ENCODE measurements at places on chromosomes 4 and X.

DNA sequence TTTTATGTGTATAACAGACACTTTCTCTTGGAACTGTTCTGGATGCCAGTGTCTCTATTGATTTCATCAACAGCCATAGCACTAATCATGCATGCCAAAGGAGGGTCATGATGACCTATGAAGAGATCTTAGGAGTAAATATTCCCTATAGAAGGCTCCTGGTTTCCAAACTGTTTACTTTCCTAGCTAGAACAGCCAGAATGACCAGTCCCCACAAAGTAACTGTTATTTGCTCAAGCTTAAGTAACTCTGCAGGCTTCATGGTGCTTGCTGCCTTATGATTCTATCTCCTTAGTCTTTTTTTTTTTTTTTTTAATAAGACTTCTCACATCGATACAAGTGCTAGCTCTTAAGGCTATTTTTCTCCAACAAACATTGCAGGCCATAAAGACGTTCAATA lies 12.4 kb downstream of the S100G start:
- no peak overlapping the region for H3K27ac ChIP-seq
- no peak overlapping the region for H3K4me3 ChIP-seq
- DNase-seq: no peak
- no peaks in the 10 kb centered on the region for H3K27me3 ChIP-seq
- no peaks in the 10 kb centered on the region for H3K4me1 ChIP-seq

DNA sequence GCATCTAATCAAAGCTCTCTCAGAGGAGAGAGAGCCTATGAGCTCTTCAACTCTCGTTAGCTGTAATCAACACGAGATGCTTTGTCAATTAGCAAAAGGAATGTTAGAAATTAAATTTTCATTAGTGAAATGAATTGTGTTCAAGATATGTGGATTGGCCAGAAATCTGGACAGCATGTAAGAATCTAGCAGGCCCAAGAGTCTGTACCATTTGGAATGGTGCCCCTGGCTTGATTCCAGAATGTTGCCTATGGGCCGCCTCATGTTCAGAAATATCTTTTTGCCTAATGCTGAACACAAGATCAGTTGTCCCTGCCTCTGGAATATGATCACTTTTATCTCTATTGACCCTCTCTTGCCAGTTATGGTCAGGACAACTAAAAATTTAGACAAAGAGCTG lies 88.2 kb downstream of the RBM46 start:
- H3K4me1 ChIP-seq: no peaks in the 10 kb centered on the region
- no peak for DNase-seq
- H3K27ac ChIP-seq: no peak overlapping the region
- H3K4me3 ChIP-seq: no peak overlapping the region
- no peaks in the 10 kb centered on the region for H3K36me3 ChIP-seq
- no peaks in the 10 kb centered on the region for H3K27me3 ChIP-seq

DNA sequence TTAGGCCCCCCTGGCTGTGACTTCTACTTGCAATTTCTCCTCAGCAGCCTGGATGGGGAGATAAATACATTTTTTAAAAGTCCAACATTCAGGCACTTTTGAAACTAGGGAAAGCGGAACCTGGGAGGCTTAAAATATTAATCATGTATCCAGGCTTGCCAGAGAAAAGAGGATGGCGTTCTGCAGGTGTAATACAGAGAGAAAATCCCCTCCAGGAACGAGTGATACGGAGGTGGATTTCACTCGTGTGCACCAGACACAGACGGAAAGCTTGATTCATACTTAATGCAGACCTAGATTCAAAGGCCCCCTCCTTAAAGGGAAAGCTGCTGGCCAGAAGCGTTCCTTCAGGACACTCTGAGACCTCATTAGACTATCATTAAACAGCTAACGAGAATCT lies 354.0 kb upstream of the BOD1L1 start:
- H3K36me3 ChIP-seq: no peaks in the 10 kb centered on the region
- no peak for DNase-seq
- no peak overlapping the region for H3K4me3 ChIP-seq
- no peak overlapping the region for H3K27ac ChIP-seq
- no peaks in the 10 kb centered on the region for H3K4me1 ChIP-seq

- H3K4me3 ChIP-seq: no peak overlapping the region
- no peaks in the 10 kb centered on the region for H3K36me3 ChIP-seq
- peak overlapping the region; percentile 25 for H3K27ac ChIP-seq
- no peaks in the 10 kb centered on the region for H3K27me3 ChIP-seq
Measured at GRCh38 chr4:38687571-38688011, 23.6 kb downstream of the KLF3 start.

DNA sequence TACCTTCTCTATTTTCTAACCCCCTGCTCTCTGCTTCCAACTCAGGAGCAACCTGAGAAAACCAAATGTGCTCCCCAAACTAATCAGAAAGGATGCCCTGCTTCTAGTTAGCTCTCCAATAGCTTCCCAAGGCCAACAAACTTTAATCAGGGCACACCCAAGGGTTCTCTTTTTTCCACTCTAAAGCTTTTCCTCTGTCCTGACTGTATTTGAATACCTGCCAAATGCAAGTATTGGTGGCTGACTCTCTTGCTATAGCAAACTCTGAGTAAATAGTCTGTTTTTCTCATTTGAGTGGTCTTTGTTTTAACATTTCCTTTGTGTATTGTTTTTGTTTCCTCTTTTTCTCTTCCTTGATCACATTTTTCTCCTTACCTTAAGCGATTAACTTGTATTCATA lies 52.5 kb downstream of the GBA3 start:
- H3K4me1 ChIP-seq: no peaks in the 10 kb centered on the region
- H3K4me3 ChIP-seq: no peak overlapping the region
- H3K36me3 ChIP-seq: no peaks in the 10 kb centered on the region
- no peak overlapping the region for H3K27ac ChIP-seq
- no peaks in the 10 kb centered on the region for H3K27me3 ChIP-seq
- no peak for DNase-seq
